Nucleus accumbens (tissue), 56 donors: ENCODE measurements at places on chromosomes 5 and 9.

- no peak for DNase-seq
Measured at GRCh38 chr9:128927731-128928411, 7.1 kb downstream of the PHYHD1 start.

- DNase-seq = no peak
Measured at GRCh38 chr9:89439571-89439970, 58.3 kb downstream of the SEMA4D start.

DNA sequence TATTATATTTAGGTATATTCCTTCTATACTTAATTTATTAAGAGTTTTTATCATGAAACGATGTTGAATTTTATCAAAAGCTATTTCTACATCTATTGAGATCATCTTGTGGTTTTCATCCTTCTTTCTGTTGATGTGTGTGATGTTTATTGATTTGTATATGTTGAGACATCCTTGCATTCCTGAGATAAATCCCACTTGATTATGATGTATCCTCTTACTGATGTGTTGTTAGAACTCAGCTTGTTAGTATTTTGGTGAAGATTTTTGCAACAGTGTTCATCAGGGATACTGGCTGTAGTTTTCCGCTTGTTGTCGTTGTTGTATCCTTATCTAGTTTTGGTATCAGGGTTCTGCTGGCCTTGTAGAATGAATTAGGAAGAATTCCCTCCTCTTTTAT lies 213.6 kb downstream of the GDNF start:
- no peak for DNase-seq

DNA sequence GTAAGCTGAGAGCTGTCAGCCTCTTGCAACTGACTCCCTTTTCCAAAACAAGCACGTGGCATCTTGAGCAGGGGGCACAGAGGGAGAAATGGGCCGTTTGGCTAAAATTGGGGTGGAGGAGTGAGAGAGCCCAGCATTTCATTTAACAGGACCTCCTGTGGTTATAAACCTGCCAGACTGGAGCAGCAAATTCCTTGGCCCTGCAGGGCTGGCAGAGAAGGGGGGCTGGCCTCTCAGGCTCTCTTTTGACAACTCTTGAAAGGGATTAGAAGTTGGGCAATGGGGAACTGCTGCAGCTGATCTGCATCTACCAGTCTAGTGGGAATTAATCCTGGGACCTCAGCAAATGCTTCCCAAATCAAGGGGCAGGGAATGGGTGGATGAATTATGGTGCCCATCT lies 7.2 kb upstream of the POU4F3 start:
- DNase-seq = no peak

DNA sequence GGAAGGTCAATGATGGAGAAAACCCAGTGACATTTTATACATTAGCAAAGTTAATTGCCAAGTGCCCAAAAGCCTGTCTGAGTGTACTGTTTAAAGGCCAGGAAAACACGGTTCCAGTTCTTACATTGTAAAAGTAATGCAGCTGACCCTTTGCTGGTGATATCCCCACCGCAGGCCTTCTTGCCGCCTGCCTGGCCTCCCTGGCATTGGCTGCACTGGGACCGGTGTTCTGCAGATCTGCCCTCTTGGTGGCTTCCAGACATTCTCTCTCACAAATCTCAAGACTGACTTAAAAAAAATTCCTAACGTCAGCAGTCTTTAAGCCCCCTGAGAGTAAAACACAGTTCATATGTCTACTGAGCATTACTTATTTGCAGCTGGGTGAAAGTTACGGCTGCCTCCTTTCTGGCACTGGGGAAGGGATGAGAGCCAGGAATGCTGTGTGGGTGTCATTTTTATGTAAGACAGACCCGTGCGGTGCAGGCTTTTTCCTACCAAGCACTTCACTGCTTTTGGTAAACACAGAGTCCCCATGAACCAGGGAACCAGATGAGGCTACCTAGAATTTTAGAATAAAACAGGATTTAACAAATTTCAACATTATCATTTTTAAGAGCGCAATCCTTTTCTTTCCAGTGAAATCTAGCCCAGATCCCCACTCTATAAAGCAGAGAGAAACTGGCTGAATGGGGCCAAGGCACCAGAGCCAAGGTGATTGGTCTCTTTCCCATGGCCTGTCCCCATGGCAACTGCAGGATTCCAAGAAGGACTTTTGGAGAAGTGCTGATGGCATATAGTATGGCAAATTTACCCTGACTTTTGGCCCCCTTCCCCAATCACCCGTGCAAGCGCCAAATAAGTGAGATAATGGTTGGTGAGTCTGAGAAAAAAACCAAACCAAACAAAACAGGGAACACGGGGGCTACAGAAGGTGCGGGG lies 80.8 kb downstream of the LMNB1 start:
- DNase-seq = no peak

GRCh38 chr9:107999890-108000289 lies 510.3 kb upstream of the KLF4 start:
- DNase-seq = no peak

DNA sequence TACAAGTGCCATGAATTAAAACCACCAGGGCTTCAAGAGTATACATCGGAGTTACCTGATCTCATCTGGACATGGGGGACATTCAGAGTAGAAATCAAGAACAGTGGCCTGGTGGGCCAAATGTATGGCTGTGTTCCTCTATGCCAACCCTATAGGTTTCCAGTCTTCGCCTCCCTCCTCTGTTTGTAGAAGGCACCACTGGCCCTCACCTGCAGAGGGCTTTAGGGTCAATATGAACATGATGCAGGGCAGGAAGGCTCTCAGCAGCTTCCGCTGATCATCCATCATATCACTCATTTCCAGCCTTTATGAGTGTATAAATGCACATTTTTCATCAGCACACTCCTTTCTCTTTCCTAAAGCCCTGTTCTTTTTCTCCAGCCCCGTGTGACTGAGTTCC lies 555.5 kb upstream of the BRINP1 start:
- DNase-seq = no peak

- DNase-seq = no peak
Measured at GRCh38 chr9:95282332-95282731, 35.2 kb downstream of the FANCC start.

- no peak for DNase-seq
Measured at GRCh38 chr5:172498431-172499129, 44.3 kb upstream of the SH3PXD2B start.

DNA sequence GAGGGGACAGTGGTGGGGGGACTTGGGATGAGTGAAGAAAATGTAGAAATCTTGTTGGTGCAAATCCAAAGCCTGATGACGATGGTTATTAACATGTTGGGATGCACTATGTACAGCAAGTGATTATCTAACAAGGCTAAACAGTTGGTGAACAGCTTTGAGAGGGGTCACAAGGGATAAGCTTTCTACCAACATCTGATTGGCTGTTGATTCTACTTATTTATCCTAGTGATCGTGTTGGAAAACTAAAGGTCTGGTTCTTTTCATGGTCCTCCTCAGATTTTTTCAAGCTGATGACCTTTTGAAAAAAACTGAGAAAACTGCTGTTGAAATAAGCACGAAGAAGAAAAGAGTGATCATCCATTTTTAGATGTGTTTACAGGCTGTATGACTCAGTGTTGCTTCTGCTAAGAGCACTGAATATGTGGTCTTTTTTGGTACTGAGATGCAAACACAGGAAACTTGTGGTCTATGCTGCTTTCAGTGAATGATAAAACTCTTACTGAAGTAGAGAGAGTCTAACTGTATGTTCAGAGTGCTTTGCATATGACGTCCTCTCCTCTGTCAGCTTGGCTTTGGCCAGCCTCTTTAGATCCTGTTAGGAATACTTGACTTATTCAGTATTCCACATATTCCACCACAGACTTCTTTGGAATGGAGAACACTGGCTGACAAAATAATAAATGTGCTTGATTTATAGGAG lies 174.8 kb downstream of the SLF1 start:
- no peak for DNase-seq

DNA sequence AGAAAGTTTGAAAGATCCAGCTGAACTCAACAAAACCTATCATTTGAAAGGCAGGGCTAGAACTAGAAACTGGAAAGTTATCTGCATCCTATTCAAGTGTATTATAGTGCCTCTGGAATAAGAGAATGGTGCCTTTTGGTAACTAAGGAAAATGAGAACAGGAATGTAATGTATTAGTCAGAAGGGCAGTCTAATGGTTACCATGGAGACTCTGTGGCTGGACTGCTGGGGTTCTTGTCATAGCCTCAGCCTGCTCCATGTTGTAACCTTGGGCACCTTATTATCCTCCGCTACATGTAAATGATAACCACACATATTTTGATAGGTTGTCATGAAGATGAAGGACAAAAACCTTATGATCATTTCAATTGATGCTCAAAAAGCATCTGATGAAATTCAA lies 24.6 kb upstream of the IFNB1 start:
- no peak for DNase-seq

GRCh38 chr5:75654693-75655295 lies 43.5 kb downstream of the ANKDD1B start:
- DNase-seq = no peak

- DNase-seq = no peak
Measured at GRCh38 chr9:87464992-87465378, 32.7 kb upstream of the DAPK1 start.
